ENCODE measurements at places on chromosomes 6 and 20. TPM values are rescaled to one million over a fixed set of nuclear protein-coding genes. Genes with fewer than 3 reads are reported as not detected.

PTCRA gene
- not detected for total RNA-seq

TRIM10 gene
- total RNA-seq, result not detected

PRND gene
- 0.89 TPM for total RNA-seq

PACSIN1 gene
- 0.11 TPM for total RNA-seq

ACOT8 gene
- 62.7 TPM for total RNA-seq

RTF2 gene
- 66.7 TPM for total RNA-seq

MCHR2 gene
- not detected for total RNA-seq

GGTLC1 gene
- 2.0 TPM for total RNA-seq

SNX21 gene
- 46.9 TPM for total RNA-seq

SOBP gene
- 21.4 TPM for total RNA-seq

F13A1 gene
- total RNA-seq, result 66.0 TPM

GINS1 gene
- 0.89 TPM for total RNA-seq

ME1 gene
- 23.5 TPM for total RNA-seq

SMOC2 gene
- total RNA-seq, result 9.0 TPM

ADTRP gene
- 3.5 TPM for total RNA-seq

IPCEF1 gene
- total RNA-seq, result 84.7 TPM

OPN5 gene
- not detected for total RNA-seq

ID4 gene
- 713 TPM for total RNA-seq

CTAGE9 gene
- not detected for total RNA-seq

MYL9 gene
- 93.6 TPM for total RNA-seq

PRICKLE4 gene
- total RNA-seq, result 4.0 TPM

MMP24 gene
- total RNA-seq, result 1.6 TPM

RNF5 gene
- total RNA-seq, result 102 TPM

CNBD2 gene
- 4.5 TPM for total RNA-seq

SLC22A7 gene
- total RNA-seq, result not detected

DCDC2 gene
- 14.8 TPM for total RNA-seq

PDYN gene
- not detected for total RNA-seq

RIPOR3 gene
- total RNA-seq, result 9.7 TPM

ARFGEF3 gene
- 6.1 TPM for total RNA-seq

COL9A3 gene
- 113 TPM for total RNA-seq

FAM217A gene
- total RNA-seq, result not detected

TRIM40 gene
- not detected for total RNA-seq

OPRL1 gene
- 0.94 TPM for total RNA-seq

EYS gene
- not detected for total RNA-seq

TCP11 gene
- total RNA-seq, result 2.8 TPM

PBOV1 gene
- total RNA-seq, result not detected

REPS1 gene
- total RNA-seq, result 62.7 TPM

LCA5 gene
- 13.7 TPM for total RNA-seq

ADGRF5 gene
- 33.2 TPM for total RNA-seq

TDRD6 gene
- total RNA-seq, result 1.3 TPM

RAB44 gene
- total RNA-seq, result not detected

C20orf141 gene
- not detected for total RNA-seq

HTR1E gene
- total RNA-seq, result not detected

NKX2-4 gene
- 0.11 TPM for total RNA-seq

PRSS16 gene
- 12.8 TPM for total RNA-seq

PRKN gene
- 5.2 TPM for total RNA-seq

ALDH5A1 gene
- 20.4 TPM for total RNA-seq

RNF39 gene
- total RNA-seq, result not detected

HLA-DRB1 gene
- 26.1 TPM for total RNA-seq

ESR1 gene
- total RNA-seq, result 3.5 TPM

DEFB118 gene
- total RNA-seq, result not detected

BTBD3 gene
- 40.2 TPM for total RNA-seq

GTSF1L gene
- not detected for total RNA-seq

Data from thyroid gland (tissue), 4 donors.